ENCODE measurements at places on chromosomes 2 and 18. TPM values are rescaled to one million over a fixed set of nuclear protein-coding genes. Genes with fewer than 3 reads are reported as not detected.
A peak's percentile ranks its signal among the peaks of the same experiment; 100 is the strongest.

GRCh38 chr2:45153121-45153520, 143.9 kb upstream of the SIX2 start:
- no peak overlapping the region for H3K27ac ChIP-seq
- no peaks in the 10 kb centered on the region for H3K36me3 ChIP-seq
- no peak overlapping the region for H3K4me3 ChIP-seq
- H3K27me3 ChIP-seq, result no peaks in the 10 kb centered on the region
- no peaks in the 10 kb centered on the region for H3K4me1 ChIP-seq

GRCh38 chr2:155525199-155525598, 807.3 kb downstream of the NR4A2 start:
- H3K4me1 ChIP-seq, result no peaks in the 10 kb centered on the region
- H3K27me3 ChIP-seq, result no peaks in the 10 kb centered on the region
- H3K36me3 ChIP-seq, result no peaks in the 10 kb centered on the region
- H3K27ac ChIP-seq, result no peak overlapping the region
- DNase-seq, result no peak
- H3K4me3 ChIP-seq, result no peak overlapping the region

DNA sequence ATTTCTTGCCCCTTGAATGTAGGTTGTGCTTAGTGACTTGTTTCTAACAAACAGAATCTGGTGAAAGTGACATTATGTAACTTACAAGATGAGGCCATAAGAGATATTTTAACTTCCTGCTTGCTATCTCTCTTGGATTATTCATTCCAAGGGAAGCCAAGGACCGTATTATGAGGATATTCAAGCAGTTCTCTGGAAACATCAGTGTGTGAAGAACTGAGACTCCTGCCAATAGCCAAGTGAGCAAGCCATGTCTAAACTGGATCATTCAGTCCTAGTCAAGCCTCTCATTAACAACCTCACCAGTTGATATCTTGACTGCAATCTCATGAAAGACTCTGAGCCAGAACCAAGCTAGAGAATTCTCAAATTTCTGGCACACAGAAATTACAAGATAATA, 765.1 kb upstream of the SLC8A1 start:
- H3K4me3 ChIP-seq, result no peak overlapping the region
- DNase-seq, result no peak
- H3K27ac ChIP-seq, result no peak overlapping the region
- no peaks in the 10 kb centered on the region for H3K4me1 ChIP-seq
- H3K27me3 ChIP-seq, result no peaks in the 10 kb centered on the region
- H3K36me3 ChIP-seq, result no peaks in the 10 kb centered on the region

DNA sequence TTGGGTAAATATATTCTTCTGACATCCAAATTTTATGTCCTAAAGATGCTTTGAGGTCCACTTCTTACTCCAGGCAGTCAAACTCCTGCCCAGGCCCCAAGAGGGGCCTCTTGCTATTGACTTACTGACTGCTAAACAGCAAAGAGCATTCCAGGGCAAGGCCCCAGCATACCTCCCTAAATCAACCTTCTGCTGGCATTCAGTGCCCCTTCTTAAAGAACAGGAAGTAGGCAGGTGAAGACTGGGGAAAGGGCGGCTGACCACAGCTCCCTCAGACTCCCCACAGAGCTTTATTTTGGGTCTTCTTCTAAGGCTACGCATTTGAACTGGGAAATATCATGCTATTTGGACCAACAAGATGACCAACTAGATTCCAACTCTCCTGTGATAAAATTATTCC, 68.9 kb downstream of the USP40 start:
- no peaks in the 10 kb centered on the region for H3K4me1 ChIP-seq
- no peaks in the 10 kb centered on the region for H3K27me3 ChIP-seq
- H3K27ac ChIP-seq, result no peak overlapping the region
- H3K36me3 ChIP-seq, result peaks cover 6% of the 10 kb centered on the region
- no peak overlapping the region for H3K4me3 ChIP-seq
- DNase-seq, result no peak

Gene SLC4A5
- total RNA-seq, result 0.45 TPM

DNA sequence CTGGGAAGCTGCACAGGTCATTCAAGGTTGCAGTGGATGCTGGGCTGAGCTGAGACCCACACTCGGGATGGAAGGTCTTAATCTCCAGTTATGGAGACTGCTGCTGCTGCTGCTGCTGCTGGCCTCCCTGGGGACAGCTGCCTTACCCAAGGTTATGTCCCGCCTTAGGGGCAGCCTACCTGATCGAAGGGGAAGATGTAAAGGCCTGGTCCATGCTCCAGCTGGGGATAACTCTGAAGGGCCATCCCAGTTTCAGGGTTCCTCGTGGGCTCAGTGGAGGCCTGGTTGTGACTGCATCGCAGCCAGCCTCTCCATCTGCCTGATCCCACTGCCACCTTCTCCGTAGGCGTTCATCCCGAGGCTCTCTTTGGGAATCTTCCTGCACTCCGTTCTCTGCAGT, 33.0 kb downstream of the RHOB start:
- no peaks in the 10 kb centered on the region for H3K27me3 ChIP-seq
- no peaks in the 10 kb centered on the region for H3K36me3 ChIP-seq
- no peak for DNase-seq
- H3K4me1 ChIP-seq, result no peaks in the 10 kb centered on the region
- no peak overlapping the region for H3K4me3 ChIP-seq
- H3K27ac ChIP-seq, result no peak overlapping the region

Gene PLCD4
- total RNA-seq, result 1.6 TPM

DNA sequence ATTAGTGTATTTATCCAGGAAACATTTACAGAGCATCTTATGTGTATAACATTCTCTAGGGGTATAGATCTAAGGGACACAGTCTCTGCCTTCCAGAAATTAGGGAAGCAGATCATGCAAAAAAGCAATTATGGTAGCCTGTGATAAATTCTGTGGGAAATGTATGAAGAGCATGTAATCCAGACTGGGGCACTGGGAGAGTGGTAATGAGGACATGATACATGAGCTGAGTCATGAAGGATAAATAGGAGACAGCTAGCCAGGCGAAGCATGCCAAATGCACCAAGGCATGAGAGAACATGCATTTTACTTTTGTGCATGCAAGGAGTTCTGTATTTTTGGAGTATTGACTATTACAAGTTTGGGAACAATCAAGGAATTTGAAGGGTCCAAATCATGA, 8.9 kb upstream of the RPRM start:
- no peak for DNase-seq
- H3K27ac ChIP-seq, result no peak overlapping the region
- no peak overlapping the region for H3K4me3 ChIP-seq
- no peaks in the 10 kb centered on the region for H3K4me1 ChIP-seq
- no peaks in the 10 kb centered on the region for H3K27me3 ChIP-seq

DNA sequence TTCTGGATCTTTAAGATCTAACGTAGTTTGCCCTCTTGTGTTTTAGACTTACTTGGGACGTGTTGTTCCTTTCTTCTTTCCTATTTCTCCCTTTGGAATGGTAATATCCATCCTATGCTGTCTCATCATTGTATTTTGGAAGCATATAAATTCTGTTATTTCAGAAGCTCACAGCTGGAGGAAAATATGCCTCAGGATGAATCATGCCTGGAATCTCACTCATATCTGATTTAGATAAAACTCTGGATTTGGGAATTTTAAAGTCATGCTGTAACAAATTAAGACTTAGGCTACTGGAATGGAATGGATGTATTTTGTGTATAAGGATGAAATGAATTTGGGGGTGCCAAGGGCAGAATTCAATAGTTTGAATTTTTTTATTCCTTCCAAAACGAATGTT, 245.2 kb upstream of the GULP1 start:
- DNase-seq, result no peak
- H3K36me3 ChIP-seq, result no peaks in the 10 kb centered on the region
- no peaks in the 10 kb centered on the region for H3K27me3 ChIP-seq
- no peak overlapping the region for H3K27ac ChIP-seq

DNA sequence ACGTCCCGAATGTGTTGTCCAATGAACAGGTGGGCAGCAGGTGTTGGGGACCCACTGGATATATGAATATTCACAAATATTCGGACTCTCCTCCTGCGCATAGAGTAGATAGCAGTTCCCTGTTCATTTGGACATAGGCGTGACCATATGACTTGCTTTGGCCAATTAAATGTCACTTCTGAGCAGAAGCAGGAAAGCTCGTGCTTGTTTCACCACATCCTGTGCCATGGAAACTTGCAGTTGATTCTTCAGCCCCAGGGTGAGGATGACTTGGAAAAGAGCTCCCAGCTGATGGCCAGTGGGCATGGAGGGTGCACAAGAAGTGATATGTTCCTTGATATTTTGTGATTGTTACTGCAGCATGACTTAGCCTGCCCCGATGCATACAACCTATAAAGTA, 52.6 kb downstream of the PTPRM start:
- H3K4me3 ChIP-seq, result no peak overlapping the region
- DNase-seq, result no peak
- H3K4me1 ChIP-seq, result no peaks in the 10 kb centered on the region
- no peak overlapping the region for H3K27ac ChIP-seq

- H3K27me3 ChIP-seq, result no peaks in the 10 kb centered on the region
- H3K27ac ChIP-seq, result no peak overlapping the region
- no peak overlapping the region for H3K4me3 ChIP-seq
- H3K36me3 ChIP-seq, result no peaks in the 10 kb centered on the region
Measured at GRCh38 chr18:49319590-49319989, 140.9 kb downstream of the DYM start.

Gene SERPINB2
- 0.29 TPM for total RNA-seq

DNA sequence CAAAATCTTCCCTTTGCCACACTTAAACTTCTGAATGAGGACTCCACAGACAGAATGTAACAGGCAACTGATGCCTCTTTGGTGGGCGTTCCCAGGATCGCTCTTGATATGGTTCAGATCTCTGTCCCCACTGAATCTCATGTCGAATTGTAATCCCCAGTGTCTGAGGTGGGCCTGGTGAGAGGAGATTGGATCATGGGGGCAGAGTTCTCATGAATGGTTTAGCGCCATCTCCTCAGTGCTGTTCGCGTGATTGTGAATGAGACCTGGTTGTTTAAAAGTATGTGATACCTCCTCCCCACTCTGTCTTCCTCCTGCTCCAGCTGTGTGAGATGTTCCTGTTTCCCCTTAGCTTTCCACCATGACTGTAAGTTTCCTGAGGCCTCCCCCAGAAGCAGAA, 111.1 kb upstream of the SLC66A3 start:
- H3K4me1 ChIP-seq, result no peaks in the 10 kb centered on the region
- H3K36me3 ChIP-seq, result no peaks in the 10 kb centered on the region
- no peak for DNase-seq
- H3K27me3 ChIP-seq, result no peaks in the 10 kb centered on the region

GRCh38 chr2:10163498-10164486, 41.3 kb downstream of the RRM2 start:
- no peak for DNase-seq
- H3K27me3 ChIP-seq, result no peaks in the 10 kb centered on the region
- no peak overlapping the region for H3K4me3 ChIP-seq
- no peak overlapping the region for H3K27ac ChIP-seq
- no peaks in the 10 kb centered on the region for H3K36me3 ChIP-seq
- H3K4me1 ChIP-seq, result peaks cover 4% of the 10 kb centered on the region

GRCh38 chr18:39403121-39403520, 1837.5 kb upstream of the CELF4 start:
- no peak for DNase-seq
- H3K27me3 ChIP-seq, result no peaks in the 10 kb centered on the region
- H3K4me1 ChIP-seq, result no peaks in the 10 kb centered on the region
- H3K4me3 ChIP-seq, result no peak overlapping the region

Gene OSBPL1A
- 33.0 TPM for total RNA-seq

- DNase-seq, result peak; percentile 60
- H3K27ac ChIP-seq, result no peak overlapping the region
- no peaks in the 10 kb centered on the region for H3K27me3 ChIP-seq
- no peaks in the 10 kb centered on the region for H3K4me1 ChIP-seq
- H3K36me3 ChIP-seq, result no peaks in the 10 kb centered on the region
- no peak overlapping the region for H3K4me3 ChIP-seq
Measured at GRCh38 chr2:1886405-1886992, 142.2 kb upstream of the PXDN start.

GRCh38 chr2:100248971-100249370, 73.3 kb downstream of the LONRF2 start:
- DNase-seq, result no peak
- H3K36me3 ChIP-seq, result no peaks in the 10 kb centered on the region
- no peaks in the 10 kb centered on the region for H3K4me1 ChIP-seq
- H3K4me3 ChIP-seq, result no peak overlapping the region
- H3K27ac ChIP-seq, result no peak overlapping the region

Gene RNU2-63P
- total RNA-seq, result 5.7 TPM

DNA sequence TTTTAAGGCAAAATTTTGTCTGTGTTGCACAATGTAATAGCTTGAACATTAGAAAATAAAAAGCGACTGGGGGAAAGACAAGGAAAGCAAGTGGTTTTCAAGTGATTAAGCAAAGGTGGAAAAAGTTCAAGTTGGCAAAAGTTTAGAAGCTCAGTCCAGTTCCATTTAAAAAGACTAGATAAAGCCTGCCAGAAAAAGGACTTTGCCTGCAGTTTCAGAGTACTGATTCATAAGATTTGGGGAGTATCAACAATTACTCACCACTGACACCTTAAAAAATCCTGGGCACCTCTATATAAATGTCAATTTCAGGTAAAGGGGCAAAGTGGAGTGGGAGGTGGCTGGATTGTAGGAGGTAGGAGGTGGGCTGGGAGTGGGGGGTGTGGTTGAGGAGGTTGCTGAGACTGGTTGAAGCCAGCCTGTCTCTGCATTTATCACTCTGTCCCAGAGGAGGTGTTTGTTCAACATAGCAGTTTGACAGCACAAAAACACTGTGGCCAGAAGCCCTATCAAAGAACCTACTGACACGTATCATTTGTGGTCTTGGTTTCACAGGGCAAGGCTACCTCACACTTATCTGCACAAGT, 14.6 kb downstream of the ZEB2 start:
- no peak for DNase-seq
- peak overlapping the region; percentile 10 for H3K27ac ChIP-seq
- H3K4me3 ChIP-seq, result no peak overlapping the region
- no peaks in the 10 kb centered on the region for H3K36me3 ChIP-seq

Gene DNAJB2
- total RNA-seq, result 71.1 TPM

Gene MDH1B
- 0.37 TPM for total RNA-seq

Gene CELF4
- 1.4 TPM for total RNA-seq

- no peak overlapping the region for H3K4me3 ChIP-seq
- no peaks in the 10 kb centered on the region for H3K36me3 ChIP-seq
- no peaks in the 10 kb centered on the region for H3K4me1 ChIP-seq
- no peak overlapping the region for H3K27ac ChIP-seq
- no peaks in the 10 kb centered on the region for H3K27me3 ChIP-seq
- DNase-seq, result no peak
Measured at GRCh38 chr2:118207889-118208288, 119.6 kb downstream of the INSIG2 start.

DNA sequence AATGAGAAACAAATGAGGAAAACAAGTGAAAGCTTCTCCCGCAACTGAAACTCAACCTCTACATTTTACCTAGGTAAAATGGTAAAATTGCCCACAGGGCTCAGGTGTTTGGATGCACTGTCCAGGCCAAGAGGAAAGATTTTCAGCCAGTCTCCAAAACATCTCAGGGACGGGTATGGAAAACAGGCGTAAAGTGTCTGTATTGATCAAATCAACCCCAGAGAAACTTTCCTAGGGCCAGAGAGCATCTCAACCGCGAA, 361 bp upstream of the HAT1 start:
- peak overlapping the region; percentile 86 for H3K4me3 ChIP-seq
- no peaks in the 10 kb centered on the region for H3K36me3 ChIP-seq
- H3K4me1 ChIP-seq, result peaks cover 7% of the 10 kb centered on the region

Data from colonic mucosa (tissue), 4 donors.